ENCODE measurements at places on chromosomes 16 and 17.
A peak's percentile ranks its signal among the peaks of the same experiment; 100 is the strongest.

GRCh38 chr17:49727380-49727779 lies 19.6 kb upstream of the SLC35B1 start:
- no peak for DNase-seq

- no peak for DNase-seq
Observed at GRCh38 chr16:2385190-2385836, 43.9 kb upstream of the CCNF start.

GRCh38 chr16:19505600-19506303 lies 16.1 kb downstream of the GDE1 start:
- DNase-seq = peak; percentile 30

DNA sequence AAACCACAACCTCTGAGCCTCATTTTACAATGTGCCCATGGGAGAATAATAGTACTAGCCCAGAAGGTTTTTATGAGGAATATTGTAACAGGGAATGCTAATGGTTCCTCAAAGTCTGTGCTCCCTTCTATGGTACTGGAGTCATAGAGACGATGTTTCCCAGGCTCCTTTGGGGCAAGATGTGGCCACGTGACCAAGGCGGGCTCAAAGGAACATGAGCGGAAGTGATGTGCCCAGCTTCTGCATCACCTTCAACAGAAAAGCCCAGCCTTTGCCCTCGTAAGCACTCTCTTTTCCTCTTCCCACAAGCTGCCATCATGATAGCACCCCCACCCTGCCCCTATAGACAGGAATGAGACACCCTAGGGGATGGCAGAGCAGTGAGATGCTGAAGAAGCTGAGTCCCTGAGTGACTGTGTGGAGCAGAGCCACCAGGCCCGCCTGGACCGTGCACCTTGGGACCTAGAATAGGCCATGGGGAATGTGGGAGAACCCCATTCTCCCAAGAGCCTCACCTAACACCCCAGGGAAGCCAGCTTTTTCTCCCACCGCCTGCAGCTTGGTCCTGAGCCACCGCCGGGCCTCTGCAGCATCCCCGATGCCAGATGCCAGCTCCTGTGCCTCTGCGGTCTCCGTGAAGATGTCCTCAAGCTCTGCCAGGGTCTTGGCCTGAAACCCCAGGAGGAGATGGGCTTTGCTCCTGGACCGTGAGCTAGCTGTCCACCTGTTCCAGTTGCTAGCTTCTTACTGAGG lies 22.2 kb upstream of the PIK3R6 start:
- no peak for DNase-seq

DNA sequence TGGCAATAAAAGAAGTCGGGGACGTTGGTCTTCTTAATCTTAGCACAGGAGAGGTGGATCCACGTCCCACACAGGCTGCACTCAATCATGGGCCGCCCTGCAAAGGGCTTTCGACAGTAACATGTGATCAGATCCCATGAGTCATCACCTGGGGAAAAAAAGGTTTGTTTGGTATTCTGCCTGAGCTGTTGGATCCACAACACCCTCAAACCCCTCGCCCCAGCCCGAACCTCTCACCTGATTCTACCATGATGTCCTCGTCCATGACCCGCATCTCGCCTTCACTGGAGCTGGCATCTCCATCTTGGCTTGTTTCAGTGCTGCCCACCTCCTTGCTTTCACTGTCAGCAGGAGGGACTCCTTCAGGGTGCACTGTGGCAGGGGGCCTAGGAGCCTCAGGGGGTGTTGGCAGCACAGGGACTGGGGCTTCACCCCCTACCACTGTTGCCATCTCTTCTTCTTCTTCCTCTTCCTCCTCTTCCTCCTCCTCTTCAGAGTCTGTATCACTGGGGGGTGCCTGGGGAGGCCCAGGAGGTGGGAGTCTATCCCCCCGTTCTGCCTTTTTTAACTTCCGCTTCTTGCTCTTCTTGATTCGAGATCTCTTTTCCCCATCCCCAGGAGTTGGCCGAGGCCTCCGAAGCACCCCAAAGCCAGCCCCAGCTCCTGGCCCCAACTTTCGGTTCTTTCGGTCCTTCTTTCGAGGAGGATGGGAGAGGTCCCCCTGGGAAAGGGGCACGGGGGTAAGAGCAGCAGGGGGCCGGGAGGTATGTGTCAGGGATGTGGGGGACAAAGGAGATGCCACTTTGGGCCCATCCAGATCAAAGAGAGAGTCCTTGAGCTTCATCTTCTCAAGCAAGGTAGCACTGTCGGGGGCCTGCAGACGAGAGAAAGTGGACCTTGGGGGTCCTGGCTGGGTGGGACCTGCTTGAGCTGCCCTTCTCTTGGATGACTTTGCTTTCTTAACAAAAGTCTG lies 1.7 kb upstream of the DVL2 start:
- no peak for DNase-seq
